Osteoblast (primary cell): ENCODE measurements at places on chromosomes 2 and 18. TPM values are rescaled to one million over a fixed set of nuclear protein-coding genes. Genes with fewer than 3 reads are reported as not detected.

TTL gene
- 59.0 and 65.7 TPM in 2 replicates for total RNA-seq

ALPP gene
- total RNA-seq: not detected in 2 replicates

GAD1 gene
- 0.36 and 0.59 TPM in 2 replicates for total RNA-seq

CDH19 gene
- total RNA-seq: not detected in 2 replicates

CRYGC gene
- total RNA-seq: not detected in 2 replicates

ITGB6 gene
- total RNA-seq: under 0.01 TPM in 2 replicates

ZBTB14 gene
- 16.3 and 20.0 TPM in 2 replicates for total RNA-seq

PARD3B gene
- 20.3 and 22.4 TPM in 2 replicates for total RNA-seq

CXCR1 gene
- total RNA-seq: not detected in 2 replicates

HOXD13 gene
- total RNA-seq: not detected in 2 replicates

MOGAT1 gene
- total RNA-seq: not detected in 2 replicates

RMC1 gene
- 22.8 and 26.2 TPM in 2 replicates for total RNA-seq

SLC39A10 gene
- total RNA-seq: 31.8 and 38.0 TPM in 2 replicates

RAMP1 gene
- total RNA-seq: 1.8 and 4.4 TPM in 2 replicates

C2orf81 gene
- total RNA-seq: 0.72 and 1.5 TPM in 2 replicates
